Hypothalamus (tissue), 51 donors: ENCODE measurements at places on chromosomes 6 and 20.

GRCh38 chr20:47389867-47390347 lies 33.4 kb upstream of the ZMYND8 start:
- DNase-seq: no peak

- DNase-seq: no peak
These were observed 10.9 kb downstream of the PSMB1 start for GRCh38 chr6:170542031-170542719.

DNA sequence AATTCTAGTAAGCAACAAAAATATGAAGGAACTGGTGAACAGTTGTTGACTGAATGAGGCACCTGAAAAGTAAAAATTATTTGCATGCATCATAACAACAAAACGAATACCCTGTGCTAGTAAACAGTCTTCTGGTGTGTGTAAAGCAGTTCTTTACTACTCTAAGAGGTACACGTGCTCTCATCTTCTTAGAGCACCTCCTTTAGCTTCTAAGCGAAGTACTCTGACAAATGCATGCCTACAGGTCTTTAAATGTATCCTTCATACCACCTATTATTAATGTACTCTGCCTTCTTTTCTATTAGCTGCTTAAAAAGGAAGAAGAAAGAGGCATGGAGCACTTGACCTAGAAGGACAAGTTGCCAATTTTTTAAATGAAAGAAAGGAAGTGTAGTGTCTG lies 32.2 kb upstream of the MYB start:
- no peak for DNase-seq

DNA sequence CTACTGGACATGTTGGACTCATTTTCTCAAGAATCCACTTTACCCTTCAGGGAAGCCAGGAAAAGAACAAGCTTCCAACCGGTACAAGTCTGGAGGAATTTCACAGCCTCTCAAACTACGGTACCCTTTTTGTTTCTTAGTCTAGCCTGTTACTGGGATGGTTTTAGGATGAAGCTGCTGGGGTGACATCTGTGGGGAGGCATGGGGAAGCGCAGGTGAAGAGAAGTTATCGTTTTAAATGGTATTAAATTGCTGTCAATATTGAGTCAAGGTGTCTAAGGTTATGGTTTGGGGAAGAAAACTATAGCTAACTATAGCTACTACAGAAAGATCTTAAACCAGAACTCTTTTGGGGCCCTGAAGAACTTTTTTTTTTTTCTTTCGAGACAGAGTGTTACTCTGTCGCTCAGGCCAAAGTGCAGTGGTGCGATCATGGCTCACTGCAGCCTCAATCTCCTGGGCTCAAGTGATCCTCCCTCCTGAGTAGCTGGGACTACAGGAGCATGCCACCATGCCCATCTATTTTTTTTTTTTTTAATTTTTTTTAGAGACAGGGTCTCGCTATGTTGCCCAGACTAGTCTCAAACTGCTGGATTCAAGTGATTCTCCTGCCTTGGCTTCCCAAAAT lies 128.7 kb downstream of the RIN2 start:
- DNase-seq: no peak

DNA sequence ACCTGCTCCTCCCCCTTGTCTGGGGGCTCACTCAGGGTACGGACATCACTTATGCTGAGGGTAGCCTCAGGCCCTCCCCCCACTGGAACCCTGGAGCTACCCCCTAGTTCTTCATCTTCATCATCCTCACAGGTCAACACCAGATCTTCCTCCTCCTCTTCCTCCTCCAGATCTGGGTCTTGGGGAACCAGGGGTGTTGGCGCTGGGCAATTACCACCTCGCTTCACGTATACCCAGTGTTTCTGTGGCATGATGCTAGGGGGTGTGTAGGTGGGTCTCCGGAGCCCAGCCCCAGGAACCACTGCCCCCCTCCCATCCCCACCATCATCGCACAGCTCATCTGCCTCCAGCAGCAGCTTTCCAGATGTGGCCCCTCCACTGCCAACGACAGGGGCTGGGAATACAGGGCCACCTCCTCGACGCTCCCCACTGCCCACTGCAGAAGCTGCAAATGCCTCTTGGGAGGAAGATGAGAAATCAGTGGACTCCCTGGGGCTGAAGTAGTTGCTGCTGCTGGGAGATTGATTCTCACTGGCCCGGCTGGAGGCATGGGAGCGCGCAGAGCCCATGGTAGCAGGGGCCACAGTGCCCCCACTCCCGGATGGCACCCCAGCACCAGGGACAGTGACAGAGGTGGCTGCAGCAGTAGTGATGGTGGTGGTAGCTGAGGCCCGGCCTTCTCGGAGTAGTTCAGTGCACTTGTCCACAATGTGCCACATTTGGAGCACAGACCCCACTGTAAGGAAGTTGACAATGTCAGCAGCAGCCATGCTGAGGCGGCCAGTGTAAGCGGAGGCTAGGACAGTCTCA lies 1.5 kb downstream of the ZBTB22 start:
- no peak for DNase-seq

DNA sequence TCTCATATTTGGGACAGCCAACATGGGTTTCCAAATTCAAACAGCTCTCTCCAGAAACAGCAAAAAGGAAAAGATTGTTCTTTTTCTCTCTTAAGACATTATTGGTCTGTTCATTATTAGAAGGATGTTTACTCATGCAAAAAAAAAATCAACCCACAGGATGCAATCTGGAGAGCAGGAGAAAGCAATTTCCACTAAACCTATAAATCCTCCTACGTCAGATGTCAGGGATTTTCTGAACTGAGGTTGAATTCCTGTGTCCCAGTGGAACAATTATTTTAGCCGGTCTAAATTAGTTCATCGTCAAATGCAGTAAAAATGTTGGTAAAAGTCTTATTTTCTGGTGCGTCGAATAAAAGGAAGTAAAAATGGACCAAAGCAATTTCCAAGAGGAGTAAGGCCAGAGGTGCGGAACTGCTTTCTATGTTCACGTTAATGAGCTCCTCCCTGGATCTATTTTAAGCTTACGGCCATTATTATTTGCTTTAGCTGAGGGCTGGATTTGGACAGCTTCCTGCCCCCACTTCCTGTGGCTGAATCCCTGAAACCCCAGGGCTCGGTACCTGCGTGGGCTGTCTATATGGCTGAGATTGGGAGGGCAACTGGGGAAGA lies at the start of gene GABRR1:
GABRR1 (minus strand) TSS at position 60 of the 612 bp plus-strand sequence; CDS start at position 24, 36 bp downstream.
- no peak for DNase-seq

DNA sequence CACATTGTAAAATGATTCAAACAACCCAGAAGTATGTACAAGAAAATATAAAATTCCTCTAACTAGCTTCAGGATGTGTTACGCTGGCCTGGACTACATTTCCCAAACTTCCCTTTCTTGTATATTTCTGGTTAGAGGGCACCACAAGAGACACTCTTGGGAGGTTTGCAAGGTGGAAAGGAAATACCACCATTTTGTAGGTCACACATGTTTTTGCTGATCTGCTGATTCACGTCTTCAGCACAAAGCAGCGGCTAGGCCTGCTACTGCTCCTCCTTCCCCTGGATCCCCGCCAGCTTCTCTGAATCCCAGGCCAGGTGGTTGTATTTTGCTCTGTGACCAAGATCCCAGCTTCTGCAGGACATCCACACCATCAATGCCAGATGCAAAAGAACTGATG lies 104.2 kb downstream of the AGPAT4 start:
- no peak for DNase-seq

- no peak for DNase-seq
These were observed 95.7 kb downstream of the COL21A1 start for GRCh38 chr6:56151609-56152224.

- DNase-seq: peak; percentile 80
These were observed 10.6 kb upstream of the CCN6 start for GRCh38 chr6:112043032-112044007.
